ENCODE measurements at places on chromosomes 11 and 22. TPM values are rescaled to one million over a fixed set of nuclear protein-coding genes. Genes with fewer than 3 reads are reported as not detected.

Gene RAB3IL1
- total RNA-seq = not detected

DNA sequence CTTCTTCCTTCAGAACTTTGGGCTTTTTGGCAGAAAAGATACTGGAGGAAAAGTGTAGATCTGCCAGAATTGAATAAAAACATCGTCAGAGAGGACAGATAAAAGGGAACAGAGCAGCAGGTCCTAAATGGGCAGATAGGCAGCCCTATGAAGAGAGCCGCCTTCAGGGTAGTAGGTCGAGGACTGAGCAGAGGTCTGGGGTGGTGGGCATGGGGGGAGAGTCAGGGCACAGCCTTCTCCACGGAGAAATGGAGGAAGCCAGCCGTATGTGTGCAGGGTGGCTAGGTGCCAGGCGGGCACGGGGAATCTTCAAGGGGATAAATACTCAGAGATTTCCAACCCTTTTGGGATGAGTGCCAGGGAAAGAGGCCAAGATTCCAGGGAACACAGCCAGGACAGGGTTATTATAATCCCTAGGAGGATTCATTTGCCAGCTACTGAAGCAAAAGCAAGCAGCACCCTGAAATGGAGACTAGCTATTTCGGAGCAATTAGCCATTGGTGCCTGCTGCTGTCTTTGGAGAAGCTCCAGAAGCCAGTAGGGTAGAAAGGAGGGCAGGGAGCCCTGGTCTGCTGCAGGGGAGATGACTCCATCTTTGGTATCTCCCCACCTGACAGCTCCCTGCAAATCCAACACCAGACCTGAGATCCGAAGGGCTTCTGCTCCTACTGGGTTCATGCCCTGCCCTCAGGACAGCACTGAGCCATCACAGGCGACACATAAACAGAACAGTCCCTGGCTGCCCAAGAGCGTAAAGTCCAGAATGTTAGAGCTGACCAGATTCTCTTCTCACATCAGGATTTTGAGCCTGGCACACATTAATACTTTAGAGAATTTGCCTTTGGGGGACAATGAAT is 174.5 kb upstream of the NTM start:
- DNase-seq = no peak

GRCh38 chr22:42176255-42176915 is 45.8 kb upstream of the CYP2D6 start:
- DNase-seq = no peak

DNA sequence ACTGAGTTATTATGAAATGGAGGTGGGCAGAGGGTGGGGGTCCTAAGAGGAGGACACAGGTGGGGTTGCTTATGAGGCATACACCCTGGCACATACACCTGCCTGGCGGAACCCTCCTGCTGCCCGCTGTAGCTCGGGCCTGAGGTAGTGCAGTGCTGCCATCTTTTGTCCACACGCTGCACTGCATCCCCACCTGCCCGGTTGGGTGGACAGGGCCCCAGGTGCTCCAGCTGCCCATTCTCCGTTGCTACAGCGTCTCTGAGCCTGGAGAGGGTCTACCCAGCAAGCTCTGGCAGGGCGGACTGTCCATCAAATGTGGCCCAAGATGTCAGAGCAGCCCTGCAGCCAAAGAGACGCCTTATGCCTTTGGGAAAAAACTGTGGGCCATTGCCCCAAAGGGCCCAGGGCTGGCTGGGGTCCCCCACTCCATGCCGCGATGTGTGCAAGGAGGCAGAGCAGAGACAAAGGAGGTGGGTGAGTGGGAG is 131.2 kb downstream of the BUD13 start:
- DNase-seq = peak; percentile 78

DNA sequence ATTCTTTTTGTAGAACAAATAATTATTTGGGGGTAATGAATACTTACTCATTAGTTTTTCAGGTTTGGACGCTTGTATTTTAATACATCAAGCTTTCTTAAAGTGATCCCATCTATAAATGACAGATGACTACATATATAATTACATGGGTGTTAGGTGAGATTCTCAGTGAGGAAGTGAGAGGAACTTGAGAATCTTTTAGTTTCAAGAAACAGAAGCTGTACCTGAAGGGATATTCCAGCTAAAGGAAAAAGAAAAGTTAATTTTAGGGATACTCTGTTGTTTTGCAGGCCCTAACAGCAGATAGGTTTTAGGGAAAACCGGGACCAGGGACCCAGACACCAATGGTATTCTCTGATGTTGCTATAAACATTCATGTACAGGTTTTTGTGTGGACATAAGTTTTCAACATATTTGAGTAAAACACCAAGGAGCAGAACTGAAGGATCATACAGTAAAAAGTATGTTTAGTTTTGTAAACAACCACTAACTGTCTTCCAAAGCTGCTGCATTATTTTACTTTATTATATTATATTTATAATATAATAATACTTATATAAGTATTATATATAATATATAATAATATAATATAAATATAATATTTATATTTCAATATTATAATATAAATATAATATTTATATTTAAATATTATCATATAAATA is 24.1 kb upstream of the PHOX2A start:
- DNase-seq = no peak

DNA sequence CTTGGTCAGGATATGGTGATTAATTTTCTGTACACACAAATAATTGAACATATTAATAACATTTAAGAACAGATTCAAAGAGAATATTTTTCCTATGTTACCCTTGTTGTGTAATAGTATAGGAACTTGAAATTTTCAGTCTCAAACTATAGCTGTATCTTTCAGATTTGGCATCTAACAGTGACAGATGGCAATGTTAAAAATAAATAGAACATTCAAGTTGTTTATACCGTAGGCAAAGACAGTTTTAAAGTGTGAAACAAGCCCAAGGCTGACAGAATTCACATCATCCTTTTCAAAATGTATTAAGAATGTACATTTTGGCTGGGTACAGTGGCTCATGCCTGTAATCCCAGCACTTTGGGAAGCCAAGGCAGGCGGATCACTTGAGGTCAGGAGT is 92.6 kb upstream of the TP53AIP1 start:
- DNase-seq = no peak

GRCh38 chr11:84886344-84886743 is 740.8 kb downstream of the DLG2 start:
- DNase-seq = no peak

DNA sequence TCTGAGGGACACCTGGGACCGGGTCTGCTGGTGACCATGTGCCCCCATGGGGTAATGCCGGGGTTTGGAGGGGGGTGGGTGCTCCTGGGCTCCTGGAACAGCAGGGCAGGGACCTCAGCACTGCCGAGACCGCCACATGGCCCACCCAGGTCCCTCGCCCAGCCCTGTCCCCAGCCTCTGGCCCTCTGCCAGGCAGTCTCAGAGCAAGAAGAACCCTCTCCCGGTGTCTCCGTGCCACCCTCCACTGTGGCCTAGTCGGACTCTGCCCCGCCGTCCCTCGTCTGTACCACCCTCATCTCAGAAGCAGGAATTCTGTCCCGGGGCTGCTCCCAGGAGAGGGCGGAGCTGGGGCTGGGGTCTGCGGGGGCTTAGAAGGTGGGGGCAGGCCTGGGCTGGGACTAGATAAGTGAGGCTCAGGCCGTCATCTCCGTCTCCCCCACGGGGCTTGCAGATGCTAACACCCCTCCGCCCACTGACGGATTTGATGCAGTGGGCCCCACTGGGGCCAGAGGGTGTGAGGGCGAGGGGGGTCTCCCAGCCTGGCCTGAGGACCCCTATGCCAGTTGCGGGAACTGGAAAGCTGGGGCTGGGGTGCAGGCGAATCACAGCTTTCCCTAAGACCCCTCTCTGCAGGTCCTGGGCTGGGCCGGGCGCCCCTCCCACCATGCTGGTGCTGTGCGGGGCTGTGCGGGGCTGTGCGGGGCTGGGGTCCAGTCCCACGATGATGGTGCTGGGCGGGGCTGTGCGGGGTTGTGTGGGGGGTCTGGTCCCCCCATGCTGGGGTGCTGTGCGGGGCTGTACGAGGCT is 1.1 kb downstream of the MUC5AC start:
- peak; percentile 70 for DNase-seq

Measured in HT-29 (cell line).